Muscle of arm (tissue), 14 donors: ENCODE measurements at places on chromosomes 6 and 20. TPM values are rescaled to one million over a fixed set of nuclear protein-coding genes. Genes with fewer than 3 reads are reported as not detected.

The TCP11 gene
- 0.13 TPM for polyA plus RNA-seq

The GHRH gene
- not detected for polyA plus RNA-seq

The ANKRD6 gene
- polyA plus RNA-seq = 8.6 TPM

The PGC gene
- not detected for polyA plus RNA-seq

The COL21A1 gene
- 108 TPM for polyA plus RNA-seq

The ZNF318 gene
- polyA plus RNA-seq = 16.4 TPM

The LY6G5B gene
- polyA plus RNA-seq = 15.5 TPM

The CTAGE9 gene
- not detected for polyA plus RNA-seq

The PDYN gene
- not detected for polyA plus RNA-seq

The LAMA4 gene
- polyA plus RNA-seq = 162 TPM

The OR12D2 gene
- polyA plus RNA-seq = not detected

The TREML2 gene
- polyA plus RNA-seq = 0.09 TPM
